Vagina (tissue), 2 donors: ENCODE measurements at places on chromosomes 3 and 15.

DNA sequence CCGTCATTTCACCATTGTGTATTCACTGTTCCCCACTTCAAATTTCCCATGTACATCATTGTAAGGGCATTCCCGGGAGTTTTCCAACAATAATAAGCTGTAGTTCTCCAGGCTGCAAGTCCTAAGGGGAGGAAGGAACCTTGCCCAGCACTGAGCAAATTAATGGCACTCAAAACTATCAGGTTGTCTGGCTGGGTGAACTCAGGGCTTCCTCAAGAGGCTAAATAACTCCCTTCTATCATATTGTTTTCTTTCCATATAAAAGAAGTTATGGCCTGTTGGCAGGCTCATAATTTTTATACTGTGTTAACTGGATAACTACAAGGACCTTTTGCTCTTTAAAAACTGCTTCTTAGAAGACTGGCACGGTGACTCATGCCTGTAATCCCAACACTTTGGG, 71.4 kb downstream of the SEMA6D start:
- no peak for DNase-seq

DNA sequence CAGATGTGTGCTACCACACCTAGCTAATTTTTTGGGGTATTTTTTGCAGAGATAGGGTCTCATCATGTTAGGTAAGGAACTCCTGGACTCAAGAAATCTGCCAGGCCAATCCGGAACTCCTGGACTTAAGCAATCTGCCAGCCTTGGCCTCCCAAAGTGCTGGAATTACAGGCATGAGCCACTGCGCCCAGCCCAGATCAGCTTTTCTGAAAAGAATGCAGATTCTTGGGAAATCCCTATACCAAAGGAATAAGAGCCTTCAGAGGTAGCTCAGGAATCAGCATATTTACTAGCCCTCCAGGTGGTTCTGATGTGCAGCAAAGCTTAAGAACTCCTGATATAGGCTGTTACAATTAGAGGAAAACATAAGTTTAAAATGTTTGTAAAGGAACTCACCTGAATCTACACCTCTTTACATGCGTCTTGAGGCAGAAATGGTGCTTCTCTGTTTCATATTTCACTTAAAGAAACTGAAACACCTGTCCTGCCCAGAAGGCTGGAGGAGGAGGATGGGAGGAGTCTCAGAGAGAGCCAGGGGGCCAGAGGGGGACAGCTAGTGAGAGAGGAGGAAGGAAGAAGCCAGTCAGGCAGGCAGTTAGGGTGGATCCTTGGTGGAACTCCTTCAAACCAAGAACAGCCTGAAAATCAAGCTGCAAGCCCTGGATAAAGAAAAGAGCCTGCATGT, at the start of gene XCR1:
XCR1 (minus strand) TSS at position 463 of the 685 bp plus-strand sequence. CDS start 5,536 bp downstream, outside the sequence.
- no peak for DNase-seq

DNA sequence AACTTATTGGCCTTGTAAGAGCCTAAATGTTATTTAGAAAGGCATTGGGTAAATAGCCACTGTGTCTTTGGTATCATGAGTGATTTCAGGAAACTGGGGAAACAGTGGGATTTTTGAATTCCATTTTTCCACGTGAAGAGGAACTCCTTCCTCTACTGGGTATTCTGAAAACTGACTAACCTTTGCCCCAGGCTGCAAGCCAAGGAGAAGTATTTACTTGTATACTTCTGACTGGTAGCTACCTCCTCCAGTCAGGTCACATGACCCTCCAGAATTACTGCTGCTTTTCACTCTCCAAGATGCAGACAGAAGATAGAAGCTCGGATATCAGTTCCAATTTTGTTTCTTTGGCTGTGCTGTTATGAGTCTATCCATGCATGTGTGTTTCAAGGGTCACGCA, 50.9 kb upstream of the MAP3K13 start:
- no peak for DNase-seq

GRCh38 chr3:125331243-125331642, 43.9 kb downstream of the ZNF148 start:
- DNase-seq, result no peak

GRCh38 chr3:9020426-9020825, 57.2 kb upstream of the RAD18 start:
- DNase-seq, result no peak

DNA sequence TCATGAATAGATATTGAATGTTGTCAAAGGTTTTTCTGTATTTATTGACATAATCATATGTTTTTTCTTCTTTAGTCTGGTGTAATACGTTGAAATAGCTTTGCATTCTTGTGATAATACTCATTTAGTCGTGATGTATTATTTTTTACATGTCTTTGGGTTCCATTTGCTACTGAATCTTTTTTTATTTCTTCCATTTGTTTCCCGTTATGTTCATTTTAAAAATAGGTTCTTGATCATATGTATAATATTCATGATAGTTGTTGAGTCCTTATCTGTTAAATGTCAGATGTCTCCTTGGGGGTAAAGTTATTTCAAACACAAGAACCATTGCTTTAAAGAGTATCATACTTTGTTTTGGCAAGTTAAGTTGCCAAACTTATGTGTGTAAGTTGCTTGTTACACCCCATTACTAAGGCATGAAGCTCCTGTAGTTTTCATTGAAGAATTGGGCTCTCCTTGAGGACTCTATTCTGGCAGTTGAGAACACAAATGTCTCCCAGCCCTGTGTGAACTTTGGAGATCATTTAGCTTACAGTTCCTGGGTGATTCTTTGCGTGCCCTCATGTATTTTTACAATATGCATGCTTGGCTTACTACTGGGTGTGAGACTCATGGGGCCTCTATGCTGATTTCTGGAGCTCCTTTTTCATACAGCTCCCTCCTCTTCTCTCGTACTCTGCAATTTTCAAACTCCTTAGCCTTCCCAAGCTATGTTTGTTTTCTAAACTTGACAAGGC, 8.3 kb downstream of the AKAP13 start:
- DNase-seq, result no peak
